CD4-positive, alpha-beta T cell treated with Interleukin-6 for 4 hours (primary cell): ENCODE measurements at places on chromosomes 11 and 22.

DNA sequence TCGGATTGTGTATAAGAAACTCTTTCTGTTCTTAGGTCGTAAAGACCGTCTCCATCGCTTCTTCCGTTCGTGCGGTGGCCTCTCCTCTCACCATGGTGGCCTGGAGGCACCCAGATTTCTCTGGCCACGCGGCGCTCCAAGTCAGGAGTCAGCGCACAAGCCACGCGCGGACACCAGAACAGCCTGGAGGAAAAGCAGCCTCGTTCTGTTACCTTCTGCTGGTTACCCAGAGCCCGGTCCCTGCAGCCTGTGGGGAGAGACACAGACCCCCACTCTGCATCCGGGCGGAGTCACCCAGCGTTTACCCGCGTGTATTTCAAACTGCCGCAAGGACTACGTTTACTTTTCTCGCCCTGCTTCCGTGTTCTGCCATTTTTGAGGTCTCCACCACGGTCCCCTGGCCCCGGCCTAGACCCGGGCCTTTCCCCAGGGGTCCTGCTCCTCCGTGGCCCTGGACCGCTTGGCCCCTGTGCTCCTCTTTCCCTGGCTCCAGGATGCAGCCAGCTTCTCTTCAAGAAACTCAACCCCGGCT is 776.1 kb downstream of the BRD1 start:
- DNase-seq, result no peak

GRCh38 chr22:45878901-45879551 is 97.9 kb downstream of the WNT7B start:
- no peak for DNase-seq

- no peak for DNase-seq
Observed at GRCh38 chr11:116600930-116601329, 171.9 kb downstream of the BUD13 start.

DNA sequence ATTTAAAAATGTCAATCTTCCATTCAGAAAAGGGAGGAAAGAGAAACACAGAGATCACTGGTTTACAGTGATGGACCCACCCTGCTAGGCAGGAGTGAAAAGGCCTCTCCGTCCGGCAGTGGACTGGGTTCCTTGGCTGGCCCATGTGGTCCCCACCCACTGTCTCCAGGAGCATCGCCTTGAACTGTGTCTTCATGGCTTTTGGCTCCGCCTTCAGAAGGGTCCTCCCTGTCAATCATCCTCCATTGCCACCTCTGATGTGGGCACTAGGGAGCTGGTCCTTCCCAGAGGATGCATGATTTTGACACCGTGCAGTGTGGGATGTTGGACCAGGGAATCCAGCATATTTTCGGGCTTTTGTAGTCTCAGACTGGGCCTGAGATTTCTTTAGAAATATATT is 58.2 kb upstream of the B3GAT1 start:
- no peak for DNase-seq

GRCh38 chr11:118533769-118534729 is 3.1 kb downstream of the TMEM25 start:
- no peak for DNase-seq

DNA sequence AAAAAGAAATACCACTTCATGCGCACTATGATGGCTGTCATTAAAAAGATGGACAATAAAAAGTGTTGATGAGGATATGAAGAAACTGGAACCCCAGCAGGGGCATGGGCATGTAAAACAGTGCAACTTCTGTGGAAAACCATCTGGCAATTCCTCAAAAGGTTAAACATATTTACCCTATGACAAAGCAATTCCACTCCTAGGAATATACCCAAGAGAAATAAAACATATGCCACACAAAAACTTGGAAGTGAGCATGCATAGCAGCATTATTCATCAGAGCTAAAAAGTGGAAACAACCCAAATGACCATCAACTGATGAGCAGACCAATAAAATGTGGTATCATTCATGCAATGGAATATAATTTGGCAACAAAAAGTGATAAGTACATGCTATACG is 50.1 kb downstream of the LRRC32 start:
- DNase-seq, result no peak

DNA sequence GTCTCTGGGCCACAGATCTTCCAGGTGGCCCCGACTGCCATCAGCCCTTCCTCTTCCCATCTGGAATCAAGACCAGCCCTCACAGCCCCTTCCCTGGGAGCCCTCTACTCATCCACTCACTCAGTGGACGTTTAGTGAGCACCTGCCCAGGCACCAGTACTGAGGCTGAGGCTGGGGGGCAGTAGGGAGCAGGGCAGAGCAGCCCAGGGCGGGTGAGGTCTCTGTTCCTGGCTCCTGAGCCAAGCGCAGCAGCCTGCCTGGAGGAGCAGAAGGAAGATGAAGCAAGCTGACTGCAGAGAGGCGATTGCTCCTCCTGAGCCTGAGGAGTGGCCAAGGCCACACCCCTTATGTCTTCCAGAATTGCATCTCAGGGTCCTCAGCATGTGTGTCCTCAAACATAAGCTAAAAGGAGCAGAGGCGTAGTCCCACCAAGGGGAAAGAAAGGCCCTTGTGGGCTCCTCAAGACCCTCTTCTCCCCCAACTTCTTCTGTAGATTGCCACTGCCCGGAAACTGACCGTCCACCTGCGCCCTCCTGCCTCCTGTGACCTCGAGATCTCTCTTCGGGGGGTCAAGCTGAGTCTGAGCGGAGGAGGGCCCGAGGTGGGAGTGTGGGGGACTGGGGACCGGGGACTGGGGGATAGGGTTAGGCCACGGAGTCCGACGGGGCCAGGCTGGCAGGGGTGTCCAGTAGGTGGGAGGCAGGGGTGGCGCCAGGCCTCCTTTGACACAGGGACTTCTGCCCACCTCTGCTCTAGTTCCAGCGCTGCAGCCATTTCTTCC is 5.8 kb downstream of the MAPK8IP2 start:
- DNase-seq, result peak; percentile 18

DNA sequence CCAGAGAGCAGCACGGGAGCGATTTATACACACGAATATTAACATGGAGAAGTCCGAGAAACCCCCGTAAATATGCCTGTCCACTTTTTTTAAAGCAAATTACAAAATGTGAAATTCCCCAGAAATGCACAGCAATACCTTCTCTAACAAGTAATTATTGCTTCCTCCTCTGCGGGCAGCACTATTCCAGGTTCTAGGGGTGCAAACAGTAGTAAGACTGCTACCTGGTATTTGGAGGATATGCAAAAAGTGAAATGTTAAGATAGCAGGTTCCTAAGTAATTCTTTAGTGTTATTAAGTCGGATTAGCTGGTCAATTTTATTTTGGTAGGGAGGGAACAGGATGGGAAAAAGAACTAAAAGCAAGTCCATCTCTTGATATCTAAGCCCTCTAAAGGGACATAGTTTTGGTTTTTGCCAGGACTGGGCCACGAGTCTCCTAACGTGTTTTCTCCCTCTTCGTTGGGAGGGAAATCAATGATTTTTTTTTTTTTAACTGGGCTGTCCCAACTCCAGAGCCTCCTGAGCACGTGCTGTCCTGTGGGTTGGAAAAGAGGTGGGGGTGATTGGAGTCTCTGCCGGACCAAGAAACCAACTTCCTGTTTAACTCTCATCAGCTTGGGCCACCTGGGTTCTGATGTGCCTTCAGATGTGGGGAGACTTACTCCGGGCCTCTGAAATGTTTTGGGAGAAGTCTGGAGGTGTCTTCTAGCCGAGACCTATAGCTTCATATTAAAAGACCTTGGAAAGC is 1.7 kb upstream of the XBP1 start:
- no peak for DNase-seq

GRCh38 chr22:50485221-50486131 is 1.2 kb upstream of the MIOX start:
- no peak for DNase-seq

- DNase-seq, result no peak
Observed at GRCh38 chr11:5923794-5924193, 18.3 kb upstream of the OR56A3 start.

- DNase-seq, result peak; percentile 92
Observed at GRCh38 chr11:133956650-133957633, at the start of gene IGSF9B. IGSF9B (minus strand) TSS chr11:133956968; CDS start chr11:133956754, 214 bp downstream.
